ENCODE measurements at places on chromosomes 3 and 15.

DNA sequence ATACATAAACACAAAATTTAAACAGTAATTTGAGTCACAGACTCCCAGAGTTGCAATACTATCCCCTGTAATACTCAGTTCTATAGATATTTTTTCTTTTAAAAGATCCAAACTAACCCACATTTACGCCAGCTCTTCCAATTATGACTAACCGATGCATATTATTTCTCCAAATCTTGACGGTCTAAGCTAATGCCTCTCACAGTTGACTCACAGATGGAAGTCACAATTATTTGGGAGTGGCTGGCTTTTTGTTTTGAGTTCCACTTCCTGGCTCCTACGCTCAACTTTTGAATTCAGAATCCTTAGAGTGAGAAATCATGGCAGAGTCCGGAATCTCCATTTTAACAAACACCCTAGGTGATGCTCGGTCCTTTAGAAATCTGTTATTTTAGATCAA, 749.9 kb downstream of the FHIT start:
- DNase-seq, result no peak

DNA sequence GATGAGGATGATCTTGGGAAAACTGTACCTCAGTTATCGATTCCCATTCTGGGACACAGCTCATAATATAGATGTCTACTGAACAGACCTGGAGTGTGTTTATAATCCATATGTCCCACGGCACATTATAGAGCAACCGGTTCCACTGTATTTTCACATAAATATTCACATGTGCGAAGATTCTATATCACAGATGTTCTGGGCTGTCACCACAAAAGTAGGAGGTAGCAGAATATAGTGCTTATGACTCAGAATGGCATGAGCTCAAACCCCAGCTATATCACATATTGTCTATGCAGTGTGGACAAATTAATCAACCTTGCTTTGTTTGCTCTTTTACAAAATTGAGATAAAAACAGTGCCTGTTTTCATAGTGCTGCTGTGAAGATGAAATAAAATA, 640.3 kb upstream of the ADAMTS9 start:
- DNase-seq, result no peak

DNA sequence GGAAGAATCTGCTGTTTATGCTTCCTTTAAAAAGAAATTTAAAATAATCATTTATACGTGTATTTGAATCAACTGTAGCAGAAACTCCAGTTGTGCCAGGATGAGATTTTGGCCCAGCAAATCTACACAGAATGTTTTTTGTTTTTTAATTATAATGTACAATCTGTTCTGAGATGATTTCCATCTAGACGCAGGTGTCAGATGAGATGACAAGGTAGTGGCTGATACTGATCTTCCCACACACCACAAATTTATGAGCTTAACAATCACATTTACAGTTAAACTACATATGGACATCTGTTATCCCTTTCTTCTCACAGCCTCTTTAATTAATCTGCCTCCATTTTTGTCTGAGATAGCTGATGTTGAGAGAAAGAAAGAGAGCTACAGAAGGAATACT, 23.6 kb downstream of the DCLK3 start:
- DNase-seq, result no peak

GRCh38 chr3:154952553-154952952, 127.6 kb upstream of the MME start:
- no peak for DNase-seq

DNA sequence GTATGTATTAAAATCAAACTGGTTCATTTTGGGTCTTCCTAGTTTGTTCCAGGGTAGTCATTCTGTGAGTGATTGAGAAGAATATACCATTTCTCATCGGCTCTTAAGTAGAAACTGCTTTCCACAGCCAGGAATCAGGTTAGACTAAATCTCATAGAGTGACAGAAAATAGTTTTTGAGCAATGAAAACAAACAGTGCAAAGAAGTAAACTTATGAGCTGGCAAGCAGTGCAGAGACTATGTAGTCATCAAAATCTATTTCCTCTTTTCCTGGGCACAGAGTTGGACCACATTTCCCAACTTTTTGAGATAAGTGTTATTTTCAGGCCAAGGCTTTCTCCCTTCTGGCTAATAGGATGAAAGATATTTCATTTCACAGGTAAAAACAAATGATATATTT, 66.5 kb downstream of the UBE3A start:
- DNase-seq, result no peak

GRCh38 chr3:137924628-137925027, 85.3 kb upstream of the CLDN18 start:
- DNase-seq, result no peak

DNA sequence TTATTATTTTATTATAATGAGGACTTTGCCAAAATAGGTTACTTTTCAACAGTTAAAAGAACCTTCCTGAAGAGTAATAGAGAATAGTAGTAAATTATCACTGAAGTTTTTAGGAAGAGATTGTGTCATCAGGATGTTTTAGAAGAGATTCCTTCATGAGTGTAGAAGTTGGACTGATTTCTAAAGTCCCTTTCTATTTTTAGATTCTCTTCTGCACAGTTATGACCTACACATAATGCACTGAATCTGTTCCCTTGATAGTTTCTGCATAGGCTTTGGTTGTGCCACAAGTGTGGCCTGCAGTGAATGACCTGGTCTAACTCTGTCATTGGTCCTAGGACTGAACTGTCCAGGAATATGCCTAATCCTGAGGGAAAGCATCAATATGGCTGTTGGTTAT, 23.9 kb downstream of the SLC35A5 start:
- DNase-seq, result no peak

GRCh38 chr3:94928921-94929320, 866.1 kb downstream of the NSUN3 start:
- DNase-seq, result no peak

DNA sequence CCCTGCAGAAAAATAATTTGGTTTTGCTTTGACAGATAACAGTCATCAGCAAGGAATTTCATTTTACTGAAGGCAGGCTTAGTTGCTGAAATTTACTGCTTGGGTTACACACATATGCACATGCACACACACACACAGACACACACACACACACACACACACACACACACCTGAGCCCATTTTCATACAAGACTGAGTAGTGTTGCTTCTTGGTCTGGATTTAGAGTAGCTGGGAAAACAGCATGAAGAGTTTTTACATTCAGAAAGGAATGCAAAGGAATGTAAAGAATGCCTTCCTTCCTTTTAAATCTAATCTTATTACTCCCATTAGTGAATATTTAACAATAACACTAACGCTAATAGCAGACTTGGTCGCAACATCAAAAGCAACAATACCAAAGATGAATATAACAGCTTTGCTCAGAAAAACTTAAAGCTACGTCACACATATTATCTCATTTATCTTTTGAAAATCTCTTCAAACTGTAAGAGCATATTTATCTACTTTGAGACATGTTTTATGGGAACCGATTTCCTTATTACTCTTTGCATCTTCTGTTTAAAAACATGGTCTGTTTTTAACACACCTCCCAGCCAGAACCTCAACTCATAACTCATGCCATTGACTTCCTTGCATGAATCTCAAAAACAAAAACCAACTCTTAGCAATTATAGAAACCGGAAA, 32.5 kb downstream of the RFTN1 start:
- no peak for DNase-seq

DNA sequence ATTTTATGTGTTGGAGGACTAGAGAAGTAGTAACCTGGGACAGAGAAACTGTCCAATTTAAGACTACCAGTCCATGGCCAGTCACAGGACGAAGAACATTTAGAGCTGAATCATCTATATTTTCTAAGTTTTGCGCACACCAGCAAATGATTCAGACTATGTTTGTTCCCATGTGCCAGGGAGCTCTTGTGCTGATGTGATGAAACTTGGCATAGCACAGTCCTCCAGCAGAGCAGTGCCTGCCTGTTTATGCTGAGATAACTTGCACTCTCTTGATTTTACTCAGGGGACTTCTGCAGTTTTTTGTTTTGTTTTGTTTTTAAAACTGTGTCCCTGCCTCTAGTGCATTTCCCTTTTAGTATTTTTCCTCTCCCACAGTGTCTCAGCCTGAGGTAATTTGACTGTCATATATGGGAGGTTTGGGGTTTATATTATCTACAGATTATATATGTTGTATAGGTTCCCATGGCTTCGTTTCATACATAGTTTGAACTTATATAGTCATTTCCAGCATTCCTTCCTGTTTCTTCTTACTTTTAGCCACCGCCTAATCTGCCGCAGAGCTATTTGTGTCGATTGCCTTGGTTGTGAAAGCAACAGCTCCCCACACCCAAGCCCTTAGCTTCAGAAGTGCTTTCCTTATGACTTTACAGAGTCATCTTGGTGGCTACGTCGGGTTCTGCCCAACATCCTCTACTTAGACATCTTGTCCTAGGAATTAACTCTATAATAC, 45.5 kb downstream of the PPM1L start:
- no peak for DNase-seq

DNA sequence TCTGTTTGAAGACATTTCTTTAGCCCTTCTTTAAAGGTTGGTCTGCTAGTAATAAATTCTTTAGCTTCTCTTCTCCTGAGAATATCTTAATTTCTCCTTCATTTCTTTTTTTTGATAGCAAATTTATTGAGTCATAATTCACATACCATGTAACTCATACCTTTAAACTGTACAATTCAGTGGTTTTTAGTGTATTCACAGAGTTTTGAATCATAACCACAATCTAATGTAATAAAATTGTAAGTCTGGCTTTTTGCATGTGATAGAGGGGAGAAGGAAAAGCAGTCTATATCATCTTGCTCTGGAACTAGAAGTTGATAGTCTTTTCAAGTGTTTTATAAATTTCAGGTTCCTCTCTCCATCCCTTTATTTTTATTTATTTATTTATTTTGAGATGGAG, 81.3 kb downstream of the APBA2 start:
- no peak for DNase-seq

DNA sequence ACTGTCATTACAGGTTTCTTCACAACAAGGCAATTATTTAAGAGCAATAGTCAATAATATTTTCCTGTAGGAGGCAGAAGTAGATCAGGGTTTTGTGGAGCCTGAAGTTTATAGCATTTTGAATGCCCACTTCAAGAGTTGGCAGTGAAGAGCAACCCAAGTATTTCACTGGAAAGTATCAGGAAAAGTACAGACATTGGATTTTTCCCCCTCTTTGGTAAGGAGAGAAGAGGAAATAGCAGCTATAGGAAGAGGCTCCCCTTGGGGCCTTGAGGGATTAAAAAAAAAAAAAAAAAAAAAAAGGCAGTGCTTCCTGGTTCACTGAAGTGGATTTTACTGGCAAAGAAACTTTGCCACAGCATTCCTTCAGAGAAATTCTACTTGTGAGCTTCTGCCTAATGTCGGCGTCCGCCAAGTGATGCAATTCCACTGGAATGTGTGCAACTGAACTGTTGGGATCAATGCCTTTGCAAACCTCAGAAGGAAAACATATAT, 5.7 kb upstream of the CNTN6 start:
- DNase-seq, result no peak

- no peak for DNase-seq
These were observed 130.1 kb upstream of the PRICKLE2 start for GRCh38 chr3:64355401-64355807.

DNA sequence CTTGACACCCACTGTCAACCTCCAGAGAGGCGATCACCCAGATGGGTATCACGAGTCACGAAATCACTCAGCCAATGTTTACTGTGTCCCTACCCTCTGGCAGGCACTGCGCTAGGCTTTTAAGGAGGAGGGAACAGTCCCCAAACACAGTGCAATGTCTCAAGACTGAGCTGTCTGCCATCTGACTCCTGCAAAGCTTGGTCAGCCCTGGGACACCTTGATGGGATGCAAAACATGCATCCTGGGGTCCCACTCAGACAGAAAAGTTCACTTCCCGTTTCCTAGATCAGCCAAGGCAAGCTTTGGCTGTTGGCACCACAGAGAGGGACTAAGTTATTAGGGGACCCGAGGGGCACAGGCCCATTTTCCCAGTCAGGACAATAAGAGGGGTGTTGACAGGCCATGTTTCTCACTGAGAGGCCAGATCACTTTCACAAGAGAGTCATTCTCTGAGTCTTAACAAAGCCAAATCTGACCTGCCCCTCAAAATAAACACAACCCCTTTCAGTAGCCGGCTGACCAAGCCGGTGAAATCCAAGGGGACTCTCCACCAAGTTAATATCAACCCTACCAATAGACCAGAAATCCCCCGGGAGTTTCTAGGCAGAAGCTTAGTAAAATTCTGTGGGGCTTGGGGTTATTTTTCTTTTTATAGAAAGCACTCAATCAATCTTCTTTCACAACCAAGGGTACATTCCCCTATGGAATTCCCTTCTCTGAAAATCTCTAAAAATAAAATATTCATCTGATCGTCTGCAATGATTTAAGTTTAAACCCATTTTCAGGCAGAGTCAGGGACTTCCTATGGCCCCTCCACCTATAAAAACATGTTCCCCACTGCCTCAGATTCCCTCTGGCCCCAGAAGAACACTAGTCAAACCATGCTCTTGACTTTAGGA, 3.5 kb downstream of the RFTN1 start:
- DNase-seq, result no peak

DNA sequence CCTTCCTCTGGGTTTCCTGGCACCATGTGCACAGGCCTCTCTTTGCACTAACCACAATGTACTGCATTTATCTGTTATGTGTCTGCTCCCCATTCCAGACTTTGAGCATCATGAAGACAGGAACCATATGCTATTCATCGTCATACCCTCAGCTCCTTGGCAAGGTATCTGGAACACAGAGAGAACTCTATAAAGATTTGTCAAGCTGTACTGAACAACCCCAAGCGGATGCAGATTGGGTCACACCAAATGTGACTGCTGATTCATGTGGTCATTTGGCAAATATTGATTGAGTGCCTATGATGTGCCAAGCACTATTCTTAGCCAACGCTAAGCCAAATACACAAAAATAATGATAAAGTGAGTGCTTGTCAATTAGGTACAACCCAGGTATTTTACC, 7.5 kb upstream of the MEGF11 start:
- DNase-seq, result no peak

DNA sequence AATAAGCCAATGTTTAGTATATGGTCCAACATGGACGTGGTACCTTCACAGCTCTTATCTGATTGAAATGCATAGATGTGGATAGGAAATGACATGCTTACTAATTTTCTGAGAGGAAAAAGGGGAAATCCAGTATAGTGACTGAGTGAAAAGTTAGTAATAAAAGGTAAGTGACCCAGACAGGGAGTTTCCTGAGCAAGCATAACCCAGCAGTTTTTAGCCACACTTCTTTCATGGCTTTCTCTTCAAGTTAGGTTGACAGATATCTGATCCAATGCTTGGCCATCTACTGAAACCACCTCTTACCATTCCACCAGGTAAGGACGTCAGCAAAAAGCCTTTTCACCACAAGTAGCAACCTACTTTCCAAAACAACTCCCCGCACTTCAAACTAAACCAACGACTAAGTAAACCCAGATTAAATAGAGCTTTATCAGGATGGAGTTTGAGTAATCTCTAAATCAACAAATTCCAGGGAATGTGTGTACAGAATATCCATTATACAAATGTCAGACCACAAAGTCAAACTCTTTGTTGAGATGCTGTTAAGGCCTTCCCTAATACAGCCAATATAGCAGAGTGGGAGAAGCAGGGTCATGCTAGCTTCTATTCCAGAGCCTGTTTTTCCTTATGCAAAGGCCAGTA, 329.7 kb downstream of the RORA start:
- DNase-seq, result no peak

- DNase-seq, result no peak
These were observed 7.1 kb downstream of the ITGA11 start for GRCh38 chr15:68424754-68425390.

- DNase-seq, result no peak
These were observed 185.8 kb upstream of the PPP2R3A start for GRCh38 chr3:135779590-135780235.

GRCh38 chr15:77191230-77191834, 120.4 kb upstream of the TSPAN3 start:
- DNase-seq, result no peak
